ENCODE measurements at places on chromosomes 4 and X. TPM values are rescaled to one million over a fixed set of nuclear protein-coding genes. Genes with fewer than 3 reads are reported as not detected.
A peak's percentile ranks its signal among the peaks of the same experiment; 100 is the strongest.

GPM6B gene
- total RNA-seq: 24.9 TPM

DNA sequence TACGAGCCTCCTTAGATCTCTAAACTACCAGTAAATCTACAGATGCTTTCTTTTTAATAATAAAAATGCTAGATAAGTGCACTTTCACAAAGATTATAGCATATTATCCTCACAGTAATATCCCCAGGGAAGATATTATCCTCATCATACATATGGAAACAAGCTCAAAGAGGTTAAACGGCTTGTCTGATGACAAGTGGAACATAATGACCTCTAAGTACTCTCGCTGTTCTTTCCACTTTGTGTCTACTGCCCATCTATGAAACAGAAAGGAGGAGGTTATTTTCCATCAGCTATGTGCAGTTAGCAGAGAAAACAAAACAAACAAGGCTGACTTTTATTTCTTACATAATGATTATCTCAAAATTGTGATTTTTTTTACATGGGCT is 42.8 kb upstream of the PRDM8 start:
- no peaks in the 10 kb centered on the region for H3K4me1 ChIP-seq
- no peaks in the 10 kb centered on the region for H3K36me3 ChIP-seq
- H3K27ac ChIP-seq: no peak overlapping the region
- H3K4me3 ChIP-seq: no peak overlapping the region
- no peaks in the 10 kb centered on the region for H3K27me3 ChIP-seq

APLN gene
- not detected for total RNA-seq

- no peak overlapping the region for H3K4me3 ChIP-seq
- peak overlapping the region; percentile 48 for H3K27ac ChIP-seq
- H3K4me1 ChIP-seq: peaks cover 24% of the 10 kb centered on the region
- DNase-seq: no peak
- H3K36me3 ChIP-seq: no peaks in the 10 kb centered on the region
Observed at GRCh38 chrX:10598540-10598939, 21.8 kb downstream of the MID1 start.

GRCh38 chr4:45423896-45424295 is 697.5 kb upstream of the GNPDA2 start:
- no peak for DNase-seq
- H3K4me1 ChIP-seq: no peaks in the 10 kb centered on the region
- no peak overlapping the region for H3K4me3 ChIP-seq
- no peak overlapping the region for H3K27ac ChIP-seq
- no peaks in the 10 kb centered on the region for H3K36me3 ChIP-seq

- H3K27ac ChIP-seq: no peak overlapping the region
- no peaks in the 10 kb centered on the region for H3K36me3 ChIP-seq
- H3K4me3 ChIP-seq: no peak overlapping the region
- H3K4me1 ChIP-seq: no peaks in the 10 kb centered on the region
- H3K27me3 ChIP-seq: no peaks in the 10 kb centered on the region
Observed at GRCh38 chr4:100651499-100652175, 133.8 kb upstream of the EMCN start.

DNA sequence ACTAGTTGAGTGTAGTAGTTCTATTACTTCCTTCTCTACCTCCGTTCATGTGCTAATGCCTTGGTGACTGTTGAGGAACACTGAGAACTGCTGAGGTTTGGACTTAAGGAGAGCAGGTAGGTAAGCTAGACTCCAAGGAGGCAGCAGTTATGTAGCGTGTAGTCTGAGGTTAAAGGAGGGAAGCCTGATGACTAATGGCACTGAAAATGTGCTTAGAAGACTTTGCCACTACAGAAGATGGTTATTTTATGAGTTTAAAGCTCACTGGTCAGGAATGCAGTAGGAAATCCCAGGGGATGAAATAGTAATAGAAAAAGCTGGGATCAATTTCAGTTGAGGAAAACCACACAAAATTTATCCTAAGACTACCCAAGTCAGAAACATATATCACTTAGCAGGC is 1077.3 kb downstream of the RAPGEF2 start:
- H3K4me3 ChIP-seq: no peak overlapping the region
- H3K27ac ChIP-seq: no peak overlapping the region
- no peak for DNase-seq
- H3K27me3 ChIP-seq: no peaks in the 10 kb centered on the region
- H3K4me1 ChIP-seq: no peaks in the 10 kb centered on the region

Data from sigmoid colon (tissue), 7 donors.